PC-9 (cell line): ENCODE measurements at places on chromosomes 12 and 14. TPM values are rescaled to one million over a fixed set of nuclear protein-coding genes. Genes with fewer than 3 reads are reported as not detected.

- no peak for DNase-seq
These were observed 43.9 kb downstream of the MVK start for GRCh38 chr12:109617491-109617890.

DNA sequence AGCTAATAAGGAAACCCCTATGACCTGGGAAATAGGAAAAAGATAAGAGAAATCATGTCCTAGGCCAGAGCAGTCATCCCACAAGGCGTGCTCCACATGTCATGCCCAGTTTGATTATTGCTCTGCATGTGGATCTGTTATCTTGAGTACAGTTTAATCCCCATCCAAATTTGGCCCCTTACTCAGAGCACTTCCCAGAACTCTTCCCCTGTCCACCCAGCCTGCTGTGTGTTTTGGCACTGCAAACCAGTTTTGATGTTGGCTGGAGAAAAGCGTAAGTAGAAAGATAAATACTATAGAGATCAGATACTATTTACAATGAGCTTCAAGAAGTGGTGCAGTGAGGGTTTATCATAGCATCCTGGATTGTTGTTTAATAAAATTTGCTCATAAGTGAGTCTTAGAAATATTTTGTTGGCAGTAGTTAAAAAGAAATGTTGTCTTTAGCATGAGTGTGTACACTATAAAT is 83.8 kb downstream of the PTPRB start:
- DNase-seq: no peak

DNA sequence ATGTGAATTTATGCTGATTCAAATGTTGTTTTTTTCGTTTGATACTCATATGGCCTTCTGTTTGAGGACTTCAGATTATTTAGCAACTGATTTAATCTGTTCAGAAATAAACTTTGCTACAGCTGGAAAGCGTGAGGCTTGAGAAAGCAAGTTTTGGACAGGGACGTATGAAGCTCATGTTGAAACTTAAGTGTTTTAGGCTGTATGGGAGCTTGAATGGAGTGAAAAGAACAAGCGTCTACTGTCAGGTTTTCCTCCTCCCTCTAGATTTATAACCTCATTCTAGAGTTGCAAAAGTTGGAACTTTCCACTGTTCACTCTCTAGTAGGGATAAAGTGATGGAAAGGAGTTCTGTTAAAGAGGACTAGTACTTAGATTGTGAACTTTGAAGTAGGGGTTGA is 1.0 kb downstream of the PRPF39 start:
- no peak for DNase-seq

KIF26A gene
- 0.17 and 0.53 TPM in 2 replicates for total RNA-seq

GRCh38 chr14:82411298-82411697 is 877.6 kb upstream of the SEL1L start:
- DNase-seq: no peak

DNA sequence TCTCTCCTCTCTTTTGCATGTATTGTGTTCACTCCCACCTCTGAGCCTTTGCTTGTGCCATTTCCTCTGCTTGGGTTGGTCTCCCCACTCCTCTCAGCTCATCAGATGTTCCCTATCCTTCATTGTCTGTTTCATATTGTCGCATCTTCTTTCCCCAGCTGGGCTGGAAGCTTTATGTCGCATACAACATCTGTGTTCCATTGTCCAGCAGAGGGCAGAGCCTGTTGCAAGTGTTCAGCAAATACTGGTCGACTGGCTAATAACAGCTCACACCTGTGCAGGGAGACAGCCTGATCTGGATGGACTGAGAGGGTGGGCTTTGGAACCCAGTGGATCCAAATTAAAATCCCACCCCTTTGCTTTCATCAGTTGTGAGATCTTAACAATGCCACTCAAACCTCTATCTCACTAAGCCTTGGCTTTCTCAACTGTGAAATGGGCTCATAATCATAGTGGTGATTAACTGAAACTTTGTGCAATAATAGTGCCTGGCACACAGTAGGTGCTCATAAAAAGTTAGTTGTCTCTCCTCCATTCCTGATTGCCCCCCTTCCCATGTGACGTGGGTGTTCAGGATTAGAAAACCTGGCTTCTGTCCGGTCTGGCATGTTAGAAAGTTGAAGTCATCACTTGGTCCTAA is 75.8 kb downstream of the RIN3 start:
- DNase-seq: no peak

DNA sequence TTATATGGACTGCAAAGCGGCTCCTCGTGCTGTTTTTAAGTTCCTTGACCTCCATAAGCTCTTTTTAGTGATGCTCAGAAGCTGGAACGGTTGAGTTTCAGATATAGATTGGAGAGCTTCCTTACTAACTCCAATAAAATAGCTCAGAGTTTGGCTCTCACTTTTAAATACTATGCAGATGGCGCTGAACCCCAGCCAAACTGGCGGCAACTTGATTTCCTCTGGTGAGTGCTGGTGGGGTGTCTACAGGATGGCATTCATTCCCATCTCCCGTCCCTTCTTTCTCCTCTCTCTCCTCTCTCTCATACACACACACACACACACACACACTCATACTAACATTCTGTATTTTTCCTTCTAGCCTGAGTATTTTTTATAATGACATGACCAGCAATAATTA is 346.3 kb downstream of the ETNK1 start:
- no peak for DNase-seq
